ENCODE measurements at places on chromosomes 6 and 20.

- no peak for DNase-seq
Observed at GRCh38 chr6:164069350-164069990, 655.0 kb downstream of the QKI start.

DNA sequence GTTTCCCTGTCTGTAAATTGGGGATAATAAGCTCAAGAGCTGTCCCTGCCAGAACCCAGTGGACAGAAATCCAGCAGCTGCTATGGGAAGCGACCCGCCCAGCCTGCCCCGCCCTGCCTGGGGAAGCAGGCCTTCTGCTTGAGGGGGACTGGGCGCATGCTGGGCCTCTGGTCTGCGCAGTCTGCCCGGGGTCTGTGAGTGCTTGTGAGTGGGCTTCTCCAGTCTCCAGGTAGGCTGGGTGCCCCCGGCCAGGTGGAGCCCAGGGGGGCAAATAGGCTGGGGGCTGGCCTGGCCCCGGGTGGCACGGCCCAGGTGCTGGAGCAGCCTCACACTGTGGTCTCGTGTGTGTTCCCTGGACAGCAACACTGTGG, 648 bp upstream of the RBBP8NL start:
- DNase-seq, result no peak

DNA sequence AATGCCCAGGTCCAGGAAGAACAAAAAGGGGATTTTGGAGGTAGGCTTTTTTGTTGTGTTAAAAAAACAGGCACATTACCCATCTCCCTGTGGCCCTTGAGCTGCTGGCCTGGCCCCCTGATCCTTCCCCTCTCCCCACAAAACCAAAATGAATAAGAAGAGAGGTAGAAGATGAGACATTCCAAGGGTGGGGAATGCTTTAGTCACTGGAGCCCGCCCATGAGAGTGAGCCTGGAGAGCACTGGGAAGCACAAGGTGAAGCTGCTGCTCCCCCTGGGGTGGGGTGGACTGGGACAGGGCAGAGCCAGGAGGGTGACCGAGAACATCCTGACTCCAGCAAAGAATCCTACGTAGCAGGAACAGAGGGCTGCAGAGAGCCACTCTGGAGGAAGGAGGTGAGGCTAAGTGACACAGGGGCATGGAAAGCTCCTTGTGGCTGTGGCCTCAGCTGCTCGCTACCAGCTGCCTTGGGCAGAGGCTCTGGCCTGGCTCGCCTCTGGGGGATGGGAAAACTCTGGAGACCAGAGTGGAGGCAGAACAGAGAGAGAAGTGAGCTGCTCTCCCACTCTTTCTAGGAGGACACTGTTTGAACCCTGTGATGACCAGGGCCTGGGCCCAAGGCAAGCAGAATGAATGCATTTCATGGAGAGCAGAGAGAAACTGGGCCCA, 48.3 kb downstream of the AKAP7 start:
- DNase-seq, result no peak

DNA sequence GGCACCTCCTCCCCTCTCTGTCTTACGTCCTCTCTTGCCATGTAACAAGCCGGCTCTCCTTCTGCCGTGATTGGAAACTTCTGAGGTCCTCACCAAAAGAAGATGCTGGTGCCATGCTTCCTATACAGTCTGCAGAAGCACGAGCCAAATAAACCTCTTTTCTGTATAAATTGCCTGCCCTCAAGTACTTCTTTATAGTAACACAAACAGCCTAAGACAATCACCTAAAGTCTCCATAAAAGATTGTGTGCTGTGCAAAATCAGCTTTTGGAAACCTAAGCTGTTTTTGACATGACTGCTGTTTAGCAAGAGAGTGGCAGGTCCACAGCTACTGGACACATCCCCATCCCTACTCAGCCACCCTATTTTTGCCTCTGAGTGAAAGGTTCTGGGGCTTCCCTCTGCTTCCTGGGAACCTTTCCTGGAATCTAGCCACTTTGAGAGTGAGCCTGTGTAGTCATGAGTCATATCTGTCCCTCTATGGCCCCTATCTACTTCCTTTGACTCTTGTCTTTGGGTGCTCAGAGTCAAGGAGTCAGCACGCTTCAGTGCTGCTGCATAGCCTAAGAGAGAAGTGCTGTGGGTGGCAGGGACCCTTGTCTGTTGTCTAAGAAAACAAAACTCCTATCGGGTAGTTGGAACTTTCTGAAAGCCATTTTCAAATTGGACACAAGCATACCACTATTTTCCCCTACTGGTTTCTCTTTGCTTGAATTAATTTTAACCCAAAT, 110.0 kb downstream of the PPP1R14C start:
- DNase-seq, result no peak

DNA sequence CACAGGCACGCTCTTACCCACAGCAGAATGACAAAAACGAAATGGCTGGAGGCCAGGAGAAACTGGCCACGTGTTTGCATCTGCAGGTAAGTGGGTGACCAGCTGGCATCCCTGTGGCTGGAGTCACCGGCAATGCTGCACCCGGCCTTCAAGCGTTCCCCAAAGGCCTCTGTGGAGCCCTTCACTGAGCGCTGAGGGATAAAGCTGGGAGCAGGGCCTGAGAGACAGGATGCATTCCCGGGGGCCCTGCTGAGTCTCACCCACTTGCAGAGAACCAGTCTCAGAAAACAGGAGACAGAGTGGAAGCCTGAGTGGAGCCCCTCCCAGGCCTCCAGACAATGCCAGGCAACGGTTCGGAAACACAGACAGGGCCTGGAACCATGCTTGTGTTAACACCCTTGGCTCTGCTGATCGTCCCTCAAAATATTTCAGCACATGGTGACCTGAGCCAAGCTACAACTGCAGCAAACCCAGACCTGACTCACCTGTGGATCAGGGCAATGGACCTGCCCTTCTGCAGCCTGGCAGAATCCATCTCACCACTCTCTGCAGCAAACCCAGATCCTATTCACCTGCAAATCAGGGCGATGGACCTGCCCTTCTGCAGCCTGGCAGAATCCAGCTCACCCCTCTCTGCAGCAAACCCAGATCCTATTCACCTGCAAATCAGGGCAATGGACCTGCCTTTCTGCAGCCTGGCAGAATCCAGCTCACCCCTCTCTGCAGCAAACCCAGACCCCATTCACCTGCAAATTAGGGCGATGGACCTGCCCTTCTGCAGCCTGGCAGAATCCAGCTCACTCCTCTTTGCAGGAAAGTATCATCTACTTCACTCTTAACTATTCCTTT, 39.8 kb downstream of the TBXT start:
- no peak for DNase-seq

- DNase-seq, result no peak
Observed at GRCh38 chr20:4546786-4547185, 174.9 kb upstream of the PRND start.

Data from iPS DF 6.9 (cell line).